ENCODE measurements at places on chromosomes 5 and 9.

DNA sequence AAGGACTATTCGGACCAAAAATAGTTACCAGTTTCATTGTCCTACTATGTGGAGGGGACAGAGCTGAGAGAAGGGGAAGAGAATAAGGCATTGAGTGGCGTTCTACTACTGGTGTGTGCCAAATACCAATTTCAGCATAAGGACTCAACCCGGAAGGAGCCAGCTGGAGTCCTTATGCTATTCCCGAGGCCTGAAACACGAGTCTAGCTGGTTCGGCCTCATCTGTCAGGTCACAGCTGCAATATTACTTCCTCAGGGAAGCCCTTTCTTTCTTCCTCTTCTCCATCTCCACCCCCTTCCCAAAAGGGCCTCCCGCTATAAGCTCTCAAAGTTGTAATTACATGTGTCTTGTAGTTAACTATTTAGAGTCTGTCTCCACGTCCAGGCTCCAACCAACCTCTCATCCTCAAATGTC lies 20.5 kb upstream of the FER start:
- DNase-seq, result no peak

DNA sequence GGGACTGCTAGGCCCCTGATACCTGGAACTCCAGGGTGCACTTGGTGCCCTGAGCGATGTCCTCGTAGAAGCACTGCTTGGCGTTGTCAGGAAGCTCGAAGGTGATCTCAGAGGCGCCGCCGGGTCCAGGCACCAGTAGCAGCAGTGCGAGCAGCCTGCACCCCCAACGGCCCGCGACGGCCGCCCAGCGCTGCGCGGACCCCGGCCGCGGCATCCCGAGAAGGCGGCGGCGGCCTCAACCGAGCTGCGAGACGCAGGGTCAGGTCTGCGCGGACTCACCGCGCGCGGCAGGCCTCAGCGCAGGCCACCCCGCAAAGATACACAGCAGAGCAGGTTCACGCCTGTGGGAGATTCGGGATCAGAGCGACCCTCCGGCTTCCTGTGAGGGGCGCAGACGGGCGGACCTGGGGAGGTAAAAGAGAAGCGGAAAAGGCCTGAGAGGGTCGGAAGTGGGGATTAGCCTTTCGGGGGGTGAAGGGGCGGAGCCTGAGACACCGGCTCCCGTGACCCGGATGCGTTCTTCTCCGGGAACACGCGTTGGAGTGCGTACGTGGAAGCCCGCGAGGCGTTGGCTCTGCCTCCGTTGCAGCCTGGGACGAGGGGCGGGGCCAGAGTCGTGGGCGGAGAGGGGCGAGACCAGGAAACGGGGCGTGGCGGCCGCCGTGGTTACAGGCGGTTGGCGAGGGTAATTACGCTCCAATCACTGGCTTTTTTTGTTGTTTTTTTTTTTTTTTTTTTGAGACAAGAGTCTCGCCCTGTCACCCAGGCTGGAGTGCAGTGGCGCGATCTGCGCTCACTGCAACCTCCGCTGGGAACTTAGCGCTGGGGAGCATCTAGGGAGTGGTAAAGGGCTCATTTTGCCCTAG lies at the start of gene TMED7:
TSS of gene TMED7 (minus strand) at position 458 of the 866 bp plus-strand sequence. CDS start at position 214, 244 bp downstream.
- peak; percentile 100 for DNase-seq

- DNase-seq, result peak; percentile 26
Measured at GRCh38 chr9:35910613-35911359, 1.5 kb downstream of the SPAAR start.

DNA sequence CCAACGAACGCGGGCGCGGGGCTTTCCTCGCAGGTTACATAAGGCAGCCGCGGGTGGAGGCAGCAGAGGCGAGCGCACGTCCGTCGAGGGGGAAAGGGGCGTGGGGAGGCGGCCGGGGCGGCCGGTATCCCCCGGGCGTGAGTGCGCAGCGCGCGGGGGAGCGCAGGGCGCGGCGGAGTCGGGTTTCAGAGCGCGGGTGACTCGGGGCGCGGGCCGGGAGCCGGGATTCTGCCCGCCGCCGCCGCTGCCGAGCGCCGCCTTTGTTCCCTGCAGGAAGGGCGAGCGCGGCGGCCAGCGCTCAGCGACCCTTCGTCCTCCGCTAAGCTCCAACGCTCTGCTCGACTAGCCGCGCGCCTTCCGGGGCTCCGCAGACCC lies at the start of gene COL15A1:
TSS of gene COL15A1 (plus strand) at position 226 of the 375 bp plus-strand sequence. CDS start 155 bp downstream, outside the sequence.
- DNase-seq, result no peak

GRCh38 chr9:113564498-113565237 lies 101.1 kb downstream of the RGS3 start:
- DNase-seq, result no peak

DNA sequence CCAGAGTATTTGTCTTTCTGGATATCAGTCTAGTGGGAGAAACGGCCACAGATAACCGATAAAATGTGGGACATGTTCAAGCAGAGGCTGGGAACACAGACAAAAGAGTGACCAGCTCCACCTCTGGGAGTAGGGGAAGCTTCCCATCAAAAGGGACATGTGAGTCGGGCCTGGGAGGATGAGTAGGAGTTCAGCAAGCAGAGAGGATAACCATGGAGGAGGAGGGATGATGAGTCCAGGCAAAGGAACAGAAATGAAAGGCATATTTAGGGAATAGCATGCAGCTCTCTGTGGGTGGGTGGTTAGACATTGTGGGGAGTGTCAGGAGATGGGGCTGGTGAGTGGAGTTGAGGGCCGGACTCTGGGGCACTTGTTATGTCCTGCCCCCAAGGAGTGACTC lies 61.5 kb downstream of the ERGIC1 start:
- DNase-seq, result no peak

- peak; percentile 64 for DNase-seq
Measured at GRCh38 chr9:127899128-127899943, at the start of gene ST6GALNAC6. Gene ST6GALNAC6, minus strand, starts transcription at chr9:127899603. Its CDS starts 1,622 bp downstream, at chr9:127897981.

DNA sequence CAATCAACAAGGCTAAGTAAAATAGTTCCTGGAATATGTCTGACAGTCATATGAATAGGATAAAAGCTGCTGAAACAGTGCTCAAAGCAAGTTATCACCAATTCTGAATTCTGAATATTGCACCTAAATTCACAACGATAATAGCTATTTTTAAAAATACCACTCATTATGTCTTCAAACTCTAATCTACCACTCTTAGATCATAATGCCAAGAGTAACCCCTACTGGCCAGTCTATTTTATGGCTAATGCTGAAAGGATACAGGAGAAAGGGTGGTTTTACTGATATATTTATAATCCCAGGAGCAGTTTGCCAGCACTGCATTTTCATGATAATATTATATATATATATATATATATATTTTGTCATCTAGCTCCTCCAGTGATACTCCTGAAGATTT lies 232.8 kb downstream of the PDE4D start:
- DNase-seq, result no peak

GRCh38 chr9:16450578-16450977 lies 419.9 kb downstream of the BNC2 start:
- DNase-seq, result no peak

DNA sequence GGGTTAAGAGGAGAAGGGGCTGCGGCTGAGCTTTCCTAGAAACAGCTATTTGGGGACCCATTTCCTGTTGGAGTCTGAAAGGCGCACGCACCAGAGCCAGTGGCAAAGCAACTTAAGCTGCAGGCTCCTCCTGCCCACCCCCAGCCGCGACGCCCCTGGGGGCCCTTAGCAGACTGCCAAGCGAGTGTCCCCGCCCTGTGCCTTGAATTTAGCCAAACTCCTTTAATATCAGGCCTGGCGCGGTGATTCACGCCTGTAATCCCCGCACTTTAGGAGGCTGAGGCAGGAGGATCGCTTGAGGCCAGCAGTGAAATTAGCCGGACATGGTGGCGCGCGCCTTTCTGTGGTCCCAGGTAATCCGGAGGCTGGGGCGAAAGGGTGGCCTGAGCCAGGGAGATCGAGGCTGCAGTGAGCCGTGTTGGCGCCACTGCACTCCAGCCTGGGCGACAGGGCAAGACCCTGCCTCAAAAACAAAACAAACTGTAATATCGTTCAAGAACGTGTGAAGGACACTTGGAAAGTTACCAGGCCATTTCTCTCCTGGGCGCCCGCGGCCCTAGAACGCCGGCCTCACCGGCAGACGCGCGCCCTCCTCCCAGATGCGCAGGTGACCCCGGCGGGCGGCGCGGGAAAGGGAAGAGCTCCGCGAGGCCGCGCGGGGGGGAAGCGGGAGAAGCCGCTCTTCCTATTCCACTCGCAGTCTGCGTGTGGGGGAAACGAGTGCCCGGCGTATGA lies 1.0 kb upstream of the F2R start:
- no peak for DNase-seq

DNA sequence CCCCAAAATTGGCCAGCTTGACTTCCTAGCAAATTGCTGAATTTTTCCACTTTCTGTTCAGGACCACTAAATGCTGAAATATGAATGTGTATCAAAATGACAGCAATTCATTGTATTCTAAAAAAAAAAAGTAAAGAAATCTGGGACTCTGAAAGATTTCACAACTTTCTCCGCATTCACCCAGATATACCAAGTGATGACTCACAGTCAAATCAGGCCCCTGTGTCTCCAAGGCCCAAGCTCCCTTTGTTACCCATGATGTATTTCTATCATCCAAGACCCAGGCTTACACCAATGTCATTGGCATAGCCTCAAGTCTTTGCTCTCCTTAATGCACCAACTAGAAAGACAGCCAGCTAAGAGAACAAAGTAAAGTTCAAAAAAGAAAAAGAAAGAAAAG lies 493.9 kb downstream of the NTRK2 start:
- DNase-seq, result no peak

DNA sequence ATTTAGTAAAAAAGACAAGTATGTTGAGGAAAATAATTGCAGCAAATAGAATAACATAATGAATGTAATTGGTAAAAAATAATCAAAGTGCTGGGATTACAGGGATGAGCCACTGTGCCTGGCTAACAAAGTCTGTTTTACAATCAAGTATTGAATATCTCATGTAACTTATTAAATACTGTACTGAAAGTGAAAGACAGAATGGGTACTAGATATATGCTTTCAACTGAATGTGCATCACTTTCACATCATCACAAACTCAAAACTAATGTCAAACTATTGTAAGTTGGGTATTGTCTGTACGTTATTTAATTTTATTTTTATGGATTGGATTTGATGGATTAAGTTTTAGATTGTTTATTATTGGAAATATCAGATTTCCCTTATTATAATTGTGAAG lies 58.9 kb downstream of the LURAP1L start:
- no peak for DNase-seq
